Calu3 (cell line): ENCODE measurements at places on chromosomes 5 and 9. TPM values are rescaled to one million over a fixed set of nuclear protein-coding genes. Genes with fewer than 3 reads are reported as not detected.
A peak's percentile ranks its signal among the peaks of the same experiment; 100 is the strongest.

Gene PCDHB10
- 1.0 and 1.2 TPM in 2 replicates for total RNA-seq

- no peaks in the 10 kb centered on the region for H3K27me3 ChIP-seq
- no peak overlapping the region for H3K27ac ChIP-seq
- H3K4me3 ChIP-seq: no peak overlapping the region
- no peaks in the 10 kb centered on the region for H3K36me3 ChIP-seq
- no peaks in the 10 kb centered on the region for H3K4me1 ChIP-seq
Measured at GRCh38 chr9:81460693-81461092, 228.7 kb downstream of the TLE1 start.

Gene OR1J2
- total RNA-seq: not detected in 2 replicates

GRCh38 chr5:4551034-4551433 lies 589.1 kb upstream of the ADAMTS16 start:
- H3K36me3 ChIP-seq: no peaks in the 10 kb centered on the region
- H3K27me3 ChIP-seq: no peaks in the 10 kb centered on the region
- no peak overlapping the region for H3K4me3 ChIP-seq
- DNase-seq: no peak
- no peak overlapping the region for H3K27ac ChIP-seq
- no peaks in the 10 kb centered on the region for H3K4me1 ChIP-seq

DNA sequence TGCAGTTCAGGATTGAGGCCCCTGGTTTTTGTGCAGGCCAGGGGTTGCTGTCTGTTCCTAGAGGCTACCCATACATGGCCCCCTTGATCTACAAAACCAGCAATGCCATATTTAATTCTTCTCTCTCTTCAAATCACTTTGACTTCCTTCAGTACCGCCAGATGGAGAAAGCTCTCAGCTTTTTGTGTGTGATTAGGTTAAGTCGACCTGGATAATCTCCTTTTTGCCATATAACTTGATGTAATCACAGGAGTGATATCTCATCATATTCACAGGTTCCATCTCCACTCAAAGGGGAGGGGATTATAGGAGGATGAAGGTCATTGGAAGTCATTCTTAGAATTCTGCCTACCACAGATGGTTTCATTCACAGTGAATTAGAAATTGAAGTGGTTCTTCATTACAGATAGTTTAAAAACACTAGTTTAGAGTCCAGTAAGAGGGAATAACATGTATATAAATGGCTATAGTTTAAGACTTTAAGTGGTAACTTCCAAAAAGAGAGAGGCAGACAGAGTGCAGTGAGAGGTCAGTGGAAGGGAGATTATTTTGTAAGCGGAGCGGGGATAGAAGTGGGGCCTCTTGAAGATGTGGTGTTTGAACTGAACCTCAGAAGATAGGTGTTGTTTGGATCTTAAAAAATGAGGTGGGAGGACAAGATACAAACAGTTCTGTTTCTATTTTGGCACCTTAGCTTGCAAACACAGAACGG lies 85.9 kb downstream of the GALNT10 start:
- H3K27me3 ChIP-seq: no peaks in the 10 kb centered on the region
- H3K27ac ChIP-seq: no peak overlapping the region
- DNase-seq: no peak
- H3K4me1 ChIP-seq: peaks cover 18% of the 10 kb centered on the region
- H3K36me3 ChIP-seq: no peaks in the 10 kb centered on the region
- H3K4me3 ChIP-seq: no peak overlapping the region

DNA sequence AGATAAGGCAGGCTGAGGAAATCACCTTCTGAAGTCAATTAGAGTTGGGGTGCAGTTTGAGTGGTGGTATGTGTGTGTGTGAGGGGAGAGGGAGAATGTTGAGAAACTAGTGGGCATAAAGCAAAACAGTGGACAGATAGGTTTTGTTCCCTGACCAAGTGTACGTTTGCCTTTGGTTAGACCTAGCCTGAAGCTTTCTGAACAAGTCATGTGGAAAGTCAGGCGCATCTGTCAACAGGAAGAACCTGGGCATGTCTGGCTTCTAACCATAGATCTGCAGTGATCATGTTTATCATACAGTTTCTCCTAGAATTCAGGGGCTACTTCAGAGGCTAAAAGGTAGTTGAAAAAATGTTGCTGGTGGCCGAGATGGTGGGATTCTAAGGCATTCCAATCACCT lies 143.2 kb upstream of the PCA3 start:
- no peaks in the 10 kb centered on the region for H3K27me3 ChIP-seq
- H3K4me1 ChIP-seq: no peaks in the 10 kb centered on the region
- no peak for DNase-seq
- H3K36me3 ChIP-seq: no peaks in the 10 kb centered on the region
- no peak overlapping the region for H3K4me3 ChIP-seq
- H3K27ac ChIP-seq: no peak overlapping the region

GRCh38 chr9:121732389-121732788 lies 81.0 kb downstream of the DAB2IP start:
- H3K27me3 ChIP-seq: no peaks in the 10 kb centered on the region
- H3K36me3 ChIP-seq: peaks cover 24% of the 10 kb centered on the region
- no peak overlapping the region for H3K4me3 ChIP-seq
- peaks cover 33% of the 10 kb centered on the region for H3K4me1 ChIP-seq
- DNase-seq: no peak

DNA sequence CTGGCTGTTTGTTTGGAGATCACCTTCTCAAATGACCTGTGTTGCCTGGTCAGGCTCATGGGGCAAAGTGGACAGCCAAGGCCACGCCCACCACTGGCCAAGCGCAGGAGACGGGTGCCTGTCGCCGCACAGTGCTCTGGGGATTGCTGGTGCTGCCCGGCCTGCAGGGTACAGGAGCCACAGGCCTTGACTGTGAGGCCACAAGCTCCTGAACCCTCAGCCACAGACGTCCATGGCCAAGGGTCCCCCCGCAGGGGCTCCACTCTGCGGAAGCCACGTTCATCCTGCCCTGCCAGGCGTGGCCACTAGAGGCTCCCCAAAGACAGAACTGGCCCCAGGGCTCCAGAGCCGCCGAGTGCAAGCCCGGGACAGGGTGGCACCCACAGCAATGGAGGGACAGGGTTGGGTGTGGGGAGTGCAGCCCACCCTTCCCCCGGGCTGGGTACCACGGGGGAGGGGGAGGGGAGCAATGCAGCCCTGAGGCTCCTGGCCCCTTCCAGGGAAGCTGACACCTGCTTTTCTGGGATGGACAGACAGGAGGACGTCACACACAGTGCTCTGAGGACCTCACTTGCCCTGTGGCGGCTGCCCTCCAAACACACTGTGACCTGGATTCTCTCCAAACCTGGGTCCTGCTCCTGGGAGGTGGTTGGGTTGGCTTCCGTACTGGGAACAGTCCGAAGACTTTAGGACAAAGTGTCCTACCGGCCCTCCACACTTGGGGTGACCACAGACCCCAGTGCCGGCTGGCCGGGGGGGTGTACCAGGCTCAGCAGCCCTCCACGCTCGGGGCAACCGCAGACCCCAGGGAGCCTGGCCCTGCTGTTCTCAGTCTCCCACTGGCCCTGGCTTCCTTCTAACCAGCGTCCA lies 21.5 kb downstream of the TPPP start:
- peaks cover 67% of the 10 kb centered on the region for H3K36me3 ChIP-seq
- peak overlapping the region; percentile 92 for H3K27ac ChIP-seq
- peaks cover 10% of the 10 kb centered on the region for H3K4me1 ChIP-seq
- H3K4me3 ChIP-seq: peak overlapping the region; percentile 64

- DNase-seq: no peak
- H3K4me1 ChIP-seq: peaks cover 12% of the 10 kb centered on the region
- no peaks in the 10 kb centered on the region for H3K27me3 ChIP-seq
Measured at GRCh38 chr9:37944671-37945481, 40.9 kb upstream of the SLC25A51 start.

GRCh38 chr9:88024896-88025295 lies 50.6 kb upstream of the CDK20 start:
- H3K4me3 ChIP-seq: no peak overlapping the region
- H3K36me3 ChIP-seq: no peaks in the 10 kb centered on the region
- no peak for DNase-seq
- no peak overlapping the region for H3K27ac ChIP-seq
- H3K4me1 ChIP-seq: no peaks in the 10 kb centered on the region
- H3K27me3 ChIP-seq: no peaks in the 10 kb centered on the region

DNA sequence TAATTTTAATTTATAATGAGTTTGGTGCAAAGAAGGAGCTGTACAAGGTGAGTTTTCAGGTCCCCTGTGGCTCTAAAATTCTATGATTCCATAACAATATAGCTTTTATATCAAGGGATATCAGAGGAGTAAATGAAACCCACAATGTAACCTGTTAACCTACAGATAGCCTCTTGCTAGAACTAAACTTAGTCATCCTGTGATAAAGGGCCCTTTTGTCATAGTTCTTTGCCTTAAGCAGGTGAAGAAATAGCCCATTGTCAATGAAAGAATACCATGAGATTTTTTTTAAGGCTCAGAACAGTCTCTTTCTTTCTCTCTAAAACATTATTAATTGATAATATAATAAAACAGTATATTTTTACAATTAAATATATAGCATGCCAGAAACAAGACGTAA lies 127.8 kb downstream of the NFIB start:
- H3K4me3 ChIP-seq: no peak overlapping the region
- H3K36me3 ChIP-seq: peaks cover 4% of the 10 kb centered on the region
- H3K4me1 ChIP-seq: peaks cover 58% of the 10 kb centered on the region

Gene GFI1B
- not detected in 2 replicates for total RNA-seq

DNA sequence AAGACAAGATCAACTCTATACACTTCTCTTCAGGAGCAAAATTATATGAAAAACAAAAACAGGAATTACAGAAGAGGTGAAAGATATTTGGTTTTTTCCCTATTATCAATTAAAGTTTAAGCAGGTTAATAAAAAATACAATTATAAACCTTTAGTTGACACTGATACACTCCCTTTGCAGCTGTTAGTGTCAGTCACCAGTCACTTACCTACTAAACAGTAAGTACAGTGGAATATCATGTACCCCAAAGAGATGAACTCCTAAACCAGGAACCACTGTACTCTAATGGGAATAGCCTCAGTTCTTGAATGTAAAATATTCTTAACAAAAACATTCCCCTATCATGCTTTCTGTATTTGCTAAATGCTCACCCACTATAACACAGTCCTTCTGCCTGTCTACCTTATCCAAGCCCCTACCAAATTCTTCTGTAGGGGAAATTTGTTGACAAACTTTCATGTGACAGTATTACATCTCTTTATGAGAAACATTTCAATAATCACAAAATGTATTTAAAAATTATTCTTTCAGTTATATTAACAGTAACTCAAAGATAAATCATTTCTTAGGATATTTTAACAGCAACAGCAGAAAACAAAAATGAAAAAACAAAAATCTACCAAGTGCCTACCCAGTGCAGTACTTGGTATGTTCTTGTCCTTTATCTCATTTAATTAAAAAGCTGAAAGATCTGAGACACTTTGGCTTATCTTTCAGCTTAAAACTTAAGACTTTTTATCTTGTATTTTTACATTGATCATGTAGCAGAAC lies 212.8 kb downstream of the MLLT3 start:
- no peak for DNase-seq
- H3K27ac ChIP-seq: no peak overlapping the region
- no peak overlapping the region for H3K4me3 ChIP-seq
- no peaks in the 10 kb centered on the region for H3K27me3 ChIP-seq
- no peaks in the 10 kb centered on the region for H3K36me3 ChIP-seq

GRCh38 chr5:141618030-141618803 lies 583 bp downstream of the DIAPH1 start:
- peak overlapping the region; percentile 84 for H3K4me3 ChIP-seq
- H3K4me1 ChIP-seq: peaks cover 23% of the 10 kb centered on the region
- H3K27me3 ChIP-seq: no peaks in the 10 kb centered on the region

- H3K4me3 ChIP-seq: peak overlapping the region; percentile 68
- DNase-seq: no peak
- peak overlapping the region; percentile 73 for H3K27ac ChIP-seq
- H3K36me3 ChIP-seq: peaks cover 14% of the 10 kb centered on the region
- H3K4me1 ChIP-seq: peaks cover 31% of the 10 kb centered on the region
Measured at GRCh38 chr5:56480078-56480704, 247.1 kb upstream of the ANKRD55 start.

- DNase-seq: no peak
- H3K27me3 ChIP-seq: no peaks in the 10 kb centered on the region
- no peaks in the 10 kb centered on the region for H3K36me3 ChIP-seq
- H3K4me1 ChIP-seq: no peaks in the 10 kb centered on the region
Measured at GRCh38 chr5:119656023-119656422, 26.7 kb downstream of the FAM170A start.

Gene SCGB3A2
- total RNA-seq: not detected in 2 replicates

GRCh38 chr5:164020116-164020515 lies 514.7 kb downstream of the MAT2B start:
- H3K27ac ChIP-seq: no peak overlapping the region
- H3K36me3 ChIP-seq: no peaks in the 10 kb centered on the region
- H3K4me1 ChIP-seq: no peaks in the 10 kb centered on the region
- H3K4me3 ChIP-seq: no peak overlapping the region
- H3K27me3 ChIP-seq: no peaks in the 10 kb centered on the region
- DNase-seq: no peak

GRCh38 chr9:31623511-31623910 lies 760.9 kb upstream of the ACO1 start:
- DNase-seq: no peak
- H3K4me3 ChIP-seq: no peak overlapping the region
- H3K4me1 ChIP-seq: peaks cover 16% of the 10 kb centered on the region

Gene SVEP1
- 0.24 and 0.35 TPM in 2 replicates for total RNA-seq

DNA sequence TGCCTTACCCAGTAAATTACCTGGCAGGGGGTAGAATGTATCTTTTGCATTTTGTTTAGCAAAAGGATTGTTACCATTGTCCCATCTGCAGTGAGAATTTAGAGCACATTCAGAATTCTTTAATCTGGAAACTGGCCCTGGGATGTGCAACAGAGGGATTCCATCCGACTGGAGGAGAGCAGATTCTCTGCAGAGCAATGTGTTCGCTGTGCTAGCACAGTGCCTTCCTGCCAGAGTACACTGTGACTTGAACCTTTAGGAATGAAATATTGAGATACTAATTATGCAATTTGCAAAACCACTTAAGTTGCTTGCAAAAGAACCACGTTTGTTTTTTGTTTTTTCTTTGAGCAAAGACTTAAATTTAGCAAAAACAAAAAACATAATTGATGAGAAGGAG lies 22.5 kb upstream of the DMRT1 start:
- H3K36me3 ChIP-seq: no peaks in the 10 kb centered on the region
- no peak overlapping the region for H3K27ac ChIP-seq
- H3K4me1 ChIP-seq: no peaks in the 10 kb centered on the region

DNA sequence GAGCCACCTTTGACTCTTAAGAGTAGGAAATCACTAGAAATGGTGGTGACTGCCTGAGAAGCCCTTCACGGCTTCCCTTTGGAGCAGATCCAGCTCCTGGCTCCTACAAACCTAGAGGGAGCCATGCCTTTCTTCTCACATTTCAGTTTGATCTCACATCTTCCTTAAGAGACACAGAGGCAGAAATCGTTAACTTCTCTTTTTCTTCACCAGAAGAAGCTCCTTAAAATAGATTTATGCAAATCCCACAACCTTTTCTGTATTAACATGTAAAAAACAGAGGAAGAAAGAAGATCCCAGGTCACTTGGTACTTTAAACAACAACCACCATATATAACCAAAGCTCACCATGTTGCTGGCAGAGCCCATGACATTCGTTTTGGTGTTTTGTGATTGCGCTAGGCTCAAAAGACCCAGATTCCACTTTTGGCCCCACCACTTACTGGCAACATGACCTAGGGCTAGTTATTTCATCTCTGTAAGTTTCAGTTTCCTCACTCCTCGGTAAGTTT lies 29.6 kb downstream of the PAX5 start:
- no peak for DNase-seq
- no peak overlapping the region for H3K4me3 ChIP-seq
- no peaks in the 10 kb centered on the region for H3K4me1 ChIP-seq
- no peaks in the 10 kb centered on the region for H3K36me3 ChIP-seq

Gene NEURL1B
- total RNA-seq: 2.0 and 2.8 TPM in 2 replicates

Gene NR6A1
- 5.9 and 6.7 TPM in 2 replicates for total RNA-seq

GRCh38 chr5:43560128-43560527 lies 3.3 kb upstream of the PAIP1 start:
- H3K4me3 ChIP-seq: no peak overlapping the region
- DNase-seq: peak; percentile 2
- no peaks in the 10 kb centered on the region for H3K4me1 ChIP-seq

GRCh38 chr5:128121651-128122050 lies 38.1 kb downstream of the SLC12A2 start:
- DNase-seq: peak; percentile 49
- H3K27ac ChIP-seq: peak overlapping the region; percentile 45
- no peaks in the 10 kb centered on the region for H3K27me3 ChIP-seq
- peaks cover 7% of the 10 kb centered on the region for H3K4me1 ChIP-seq
- peaks cover 63% of the 10 kb centered on the region for H3K36me3 ChIP-seq
